ENCODE measurements at places on chromosomes 4 and X.

DNA sequence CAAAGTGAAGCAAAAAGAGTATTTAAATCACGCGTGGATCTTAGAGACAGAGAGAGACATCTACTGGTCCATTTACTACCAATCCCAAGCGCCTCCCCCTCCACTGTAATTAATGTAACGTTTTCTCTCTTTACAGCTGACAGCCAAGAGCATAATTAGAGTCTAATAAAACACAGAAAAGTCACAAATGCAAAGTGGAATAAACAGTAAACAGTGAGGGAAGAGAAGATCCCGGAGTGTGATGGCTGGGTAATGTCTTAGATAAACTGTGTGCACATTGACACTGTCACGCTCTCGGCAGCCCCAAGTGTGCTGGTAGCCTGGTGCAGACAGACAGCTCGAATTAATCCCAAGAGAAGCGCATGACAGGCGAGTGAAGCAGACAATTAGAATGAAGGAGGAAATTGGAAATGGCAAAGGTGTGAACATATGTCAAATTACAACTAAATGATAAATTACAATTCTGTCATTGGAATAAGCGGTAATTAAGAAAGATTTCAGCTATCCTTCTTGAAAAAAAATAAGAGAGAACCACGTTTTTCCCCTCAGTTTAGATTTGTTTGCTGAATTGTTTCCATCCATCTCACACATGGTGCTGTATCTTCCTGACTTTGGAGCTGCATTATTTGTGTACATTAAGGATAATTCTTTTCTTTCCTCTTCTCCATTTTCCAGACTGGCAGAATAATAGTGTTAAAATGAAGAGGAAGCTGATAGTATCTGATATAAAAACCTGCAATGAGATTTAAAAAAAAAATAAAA is 100.1 kb downstream of the CXXC4 start:
- DNase-seq = no peak

DNA sequence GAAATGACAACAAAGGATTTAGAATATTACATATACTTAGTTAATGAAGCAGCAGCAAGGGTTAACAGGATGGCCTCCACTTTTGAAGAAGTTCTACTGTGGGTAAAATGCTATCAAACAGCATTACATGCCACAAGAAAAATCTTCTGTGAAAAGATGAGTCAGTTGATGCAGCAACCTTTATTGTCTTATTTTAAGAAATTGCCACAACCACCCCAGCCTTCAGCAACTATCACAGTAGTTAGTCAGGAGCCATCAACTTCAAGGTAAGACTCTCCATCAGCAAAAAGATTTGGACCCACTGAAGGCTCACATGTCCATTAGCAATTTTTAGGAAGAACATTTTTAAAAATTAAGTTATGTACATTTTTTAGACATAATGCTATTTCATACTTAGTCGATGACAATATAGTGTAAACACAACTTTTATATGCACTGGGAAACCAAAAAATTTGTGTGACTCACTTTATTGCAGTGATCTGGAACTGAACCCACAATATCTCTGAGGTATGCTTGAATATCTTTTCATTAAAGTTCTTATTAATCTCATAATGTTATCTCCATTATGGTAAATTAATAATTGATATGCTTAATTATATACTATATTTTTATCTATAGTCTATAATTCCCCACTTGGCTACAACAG is 81.2 kb downstream of the SPCS3 start:
- peak; percentile 83 for DNase-seq

DNA sequence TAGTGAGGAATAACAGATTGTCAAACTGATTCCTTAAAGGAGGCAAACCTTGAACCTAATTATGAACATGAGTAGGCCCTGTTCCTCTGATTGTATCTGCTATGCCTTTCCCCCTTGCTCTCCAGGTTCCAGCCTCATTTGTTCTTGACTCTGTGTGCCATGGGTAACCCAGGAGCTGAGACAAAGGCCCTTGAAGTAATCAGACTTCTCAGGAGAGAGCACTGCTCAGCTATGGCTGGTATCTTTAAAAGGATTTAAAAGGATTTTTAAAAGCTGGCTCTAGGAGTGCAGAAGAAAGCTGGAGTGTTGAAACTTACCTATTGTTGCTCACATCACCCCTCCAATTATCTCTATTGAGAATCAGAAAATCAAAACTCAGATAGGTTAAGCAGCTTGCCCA is 1565.5 kb upstream of the AGA start:
- no peak for DNase-seq

DNA sequence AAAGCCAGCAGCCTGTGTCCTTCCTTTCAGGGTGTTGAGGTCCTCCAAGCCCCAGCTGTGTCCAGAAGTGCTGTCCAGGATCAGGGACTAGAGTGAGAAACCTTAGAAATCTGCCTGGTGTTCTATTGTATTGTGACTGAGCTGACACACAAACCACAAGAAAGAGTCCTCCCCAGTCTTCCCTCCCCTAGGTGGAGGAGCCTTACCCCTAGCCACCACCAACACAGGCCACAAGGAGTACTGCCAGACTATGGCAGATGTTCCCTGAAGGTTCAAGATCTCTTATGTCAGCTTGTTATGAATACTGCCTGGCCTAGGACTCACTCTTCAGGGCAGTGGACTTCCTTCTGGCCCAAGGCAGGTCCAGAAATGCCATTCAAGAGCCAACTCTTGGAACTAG is 514.1 kb upstream of the PITX2 start:
- no peak for DNase-seq

GRCh38 chr4:176339936-176340761 is 20.4 kb downstream of the SPCS3 start:
- DNase-seq = peak; percentile 22

- DNase-seq = no peak
Measured at GRCh38 chr4:133968174-133968573, 233.4 kb downstream of the PABPC4L start.

DNA sequence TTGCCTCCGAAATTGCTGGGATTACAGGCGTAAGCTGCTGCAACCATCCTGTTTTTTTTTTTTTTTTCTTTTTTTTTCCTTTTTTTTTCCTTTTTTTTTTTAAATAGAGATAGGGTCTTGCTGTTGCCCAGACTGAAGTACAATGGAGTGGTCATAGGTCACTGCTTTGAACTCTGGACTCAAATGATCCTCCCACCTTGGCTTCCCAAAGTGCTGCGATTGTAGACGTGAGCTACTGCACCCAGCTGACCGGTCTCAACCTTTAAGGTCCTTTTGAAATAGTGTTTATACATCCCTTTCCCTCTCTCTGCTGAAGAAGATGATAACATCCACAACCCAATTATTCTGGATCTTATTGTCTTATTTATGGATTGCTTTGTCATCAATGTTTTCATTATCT is 548.7 kb downstream of the GBA3 start:
- no peak for DNase-seq

DNA sequence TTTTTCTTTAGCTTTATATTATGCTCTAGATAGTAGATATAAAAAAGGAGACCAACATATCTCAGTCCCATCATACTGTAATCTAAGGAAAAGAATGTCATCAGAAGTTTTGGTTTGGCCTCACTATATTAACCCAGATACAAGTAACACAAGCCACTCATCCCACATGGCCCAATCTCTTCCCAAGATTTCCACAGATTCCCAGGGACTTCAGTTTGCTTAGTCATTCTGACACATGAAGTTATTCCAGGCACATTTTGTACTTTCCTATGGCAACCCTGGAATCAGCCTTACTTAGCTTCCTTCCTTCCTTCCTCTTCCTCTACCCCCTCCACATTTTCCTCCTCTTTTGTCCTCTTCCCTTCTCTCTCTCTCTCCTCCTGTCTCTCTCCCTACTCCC is 21.7 kb upstream of the DCLK2 start:
- DNase-seq = no peak

DNA sequence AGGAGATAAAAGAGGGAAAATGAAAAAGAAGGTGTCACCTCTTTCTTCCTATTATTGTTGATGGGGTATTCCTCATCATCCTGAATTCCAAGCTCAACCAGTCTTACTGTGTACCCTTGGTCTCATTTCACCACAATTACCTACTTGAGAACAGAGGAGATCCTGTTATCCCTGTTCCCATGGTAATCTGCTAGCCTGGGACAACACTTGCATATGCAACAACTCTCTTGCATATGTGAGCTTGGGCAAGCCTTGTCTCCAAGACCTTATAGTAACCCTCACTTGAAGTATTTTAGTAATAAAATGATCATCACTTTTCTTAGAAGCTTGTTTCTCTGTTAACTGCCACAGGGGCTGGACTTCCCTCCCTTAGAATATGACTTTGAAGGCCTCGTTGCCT is 253.7 kb downstream of the NAP1L3 start:
- no peak for DNase-seq

GRCh38 chrX:12919051-12919450 is 12.6 kb downstream of the TLR8 start:
- DNase-seq = no peak
